ENCODE measurements at places on chromosomes 3 and 15.

DNA sequence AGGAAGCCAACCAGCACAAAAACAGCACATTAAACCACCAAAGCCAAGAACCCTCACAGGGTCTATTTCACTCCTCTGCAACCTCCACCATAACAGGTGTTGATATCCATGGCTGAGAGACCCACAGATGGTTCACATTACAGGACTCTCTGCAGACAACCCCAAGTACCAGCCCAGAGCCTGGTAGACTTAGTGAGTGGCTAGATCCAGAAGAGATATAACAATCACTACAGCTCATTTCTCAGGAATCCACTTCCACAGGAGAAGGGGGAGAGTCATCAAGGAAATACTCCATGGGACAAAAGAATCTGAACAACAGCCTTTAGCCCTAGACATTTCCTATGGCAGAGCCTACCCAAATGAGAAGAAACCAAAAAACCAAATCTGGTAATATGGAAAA lies 168.1 kb upstream of the CD96 start:
- DNase-seq: no peak

DNA sequence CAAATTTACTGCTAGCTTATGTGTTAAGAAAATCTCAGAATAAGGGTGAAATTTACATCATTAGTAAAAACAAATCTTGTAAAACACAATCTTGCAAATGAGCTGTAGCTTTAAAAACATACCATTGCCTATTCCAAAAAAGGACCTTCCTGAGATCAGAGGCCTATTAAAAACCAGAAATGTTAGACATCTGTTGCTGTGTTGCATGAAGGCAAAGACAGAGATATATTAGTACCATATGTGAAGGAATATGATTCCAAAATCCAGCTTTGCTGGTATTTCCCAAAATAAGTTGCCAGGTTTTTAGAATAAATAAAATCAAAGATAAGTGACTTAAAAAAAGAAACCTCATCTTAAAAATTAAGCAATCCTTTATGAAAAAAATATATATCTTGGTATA lies 504.1 kb upstream of the CDIN1 start:
- no peak for DNase-seq

GRCh38 chr15:40511472-40512133 lies 40.8 kb downstream of the CHST14 start:
- DNase-seq: no peak

- no peak for DNase-seq
These were observed 37.8 kb downstream of the CHD2 start for GRCh38 chr15:92937901-92938300.

- no peak for DNase-seq
These were observed 5.3 kb downstream of the ULK4 start for GRCh38 chr3:41956574-41956973.

DNA sequence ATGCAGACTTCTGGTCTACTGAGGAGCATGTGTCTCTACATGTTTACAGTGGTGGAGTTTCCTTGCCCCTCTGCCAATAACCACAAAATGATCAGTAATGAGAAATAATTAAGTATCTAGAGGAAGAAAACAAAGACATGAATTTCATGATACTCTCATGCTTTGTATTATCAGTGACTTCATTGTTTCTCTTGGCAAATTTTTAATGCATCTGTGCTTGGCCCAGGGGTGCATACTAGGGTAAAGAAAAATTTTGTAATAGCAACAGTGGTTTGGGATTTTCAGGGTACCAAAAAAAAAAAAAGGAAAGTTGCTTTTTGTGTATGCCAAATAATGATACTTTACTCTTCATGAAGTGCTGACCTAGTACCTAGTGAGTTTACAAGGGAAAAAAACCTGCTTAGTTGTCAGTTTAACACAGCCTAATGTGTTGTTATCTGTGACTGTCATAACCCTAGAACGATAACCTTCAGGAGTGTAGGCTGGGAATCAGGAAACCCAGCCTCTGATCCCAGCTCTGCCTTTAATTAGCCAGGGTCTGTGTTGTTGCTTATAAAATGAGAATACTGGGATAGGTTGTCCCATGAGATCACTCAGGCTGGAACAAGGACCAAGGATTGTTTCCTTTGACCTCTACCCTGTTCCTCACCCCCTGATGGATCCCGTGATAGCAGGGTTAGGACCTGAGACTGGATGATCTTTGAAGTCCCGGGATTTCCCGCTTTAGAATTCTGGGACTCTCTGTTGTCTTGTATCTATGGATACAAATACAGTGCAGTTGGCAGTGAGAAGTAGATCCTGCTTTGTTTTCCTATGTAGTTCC lies 117.5 kb downstream of the CMSS1 start:
- no peak for DNase-seq

DNA sequence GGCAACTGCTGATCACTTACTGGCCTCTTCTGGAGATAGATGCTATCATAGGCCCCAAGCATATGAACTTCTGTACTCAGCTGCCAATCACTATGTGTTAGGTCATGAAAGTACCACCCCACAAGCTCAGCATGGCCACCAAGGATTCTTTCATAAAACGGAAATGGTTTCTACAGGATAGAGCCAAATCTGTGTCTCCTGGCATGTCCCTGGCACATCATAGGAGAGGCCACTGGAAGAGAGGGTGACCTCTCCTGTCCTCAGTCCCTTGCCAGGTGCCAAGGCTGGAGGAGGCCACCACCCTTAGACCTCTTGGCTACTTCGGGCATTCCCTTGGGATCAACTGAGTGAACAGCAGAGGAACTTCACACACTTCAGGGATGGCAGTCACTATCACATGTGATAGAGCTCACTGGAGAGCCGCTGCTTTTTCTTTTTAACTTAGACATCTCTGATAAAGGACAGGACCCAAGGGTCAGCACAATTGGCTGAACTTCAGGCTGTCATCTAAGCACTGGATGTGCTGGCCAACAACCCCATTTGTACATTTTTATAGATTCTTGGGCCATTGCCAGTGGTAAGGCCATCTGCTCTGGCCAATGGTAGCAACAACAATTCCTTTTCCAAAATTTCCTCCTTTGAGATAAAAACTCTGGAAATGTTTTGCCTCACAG lies 425.2 kb downstream of the SQOR start:
- no peak for DNase-seq

GRCh38 chr15:39640665-39641064 lies 59.8 kb downstream of the THBS1 start:
- DNase-seq: no peak
